Posterior vena cava (tissue), 2 donors: ENCODE measurements at places on chromosomes 4 and X. TPM values are rescaled to one million over a fixed set of nuclear protein-coding genes. Genes with fewer than 3 reads are reported as not detected.

DNA sequence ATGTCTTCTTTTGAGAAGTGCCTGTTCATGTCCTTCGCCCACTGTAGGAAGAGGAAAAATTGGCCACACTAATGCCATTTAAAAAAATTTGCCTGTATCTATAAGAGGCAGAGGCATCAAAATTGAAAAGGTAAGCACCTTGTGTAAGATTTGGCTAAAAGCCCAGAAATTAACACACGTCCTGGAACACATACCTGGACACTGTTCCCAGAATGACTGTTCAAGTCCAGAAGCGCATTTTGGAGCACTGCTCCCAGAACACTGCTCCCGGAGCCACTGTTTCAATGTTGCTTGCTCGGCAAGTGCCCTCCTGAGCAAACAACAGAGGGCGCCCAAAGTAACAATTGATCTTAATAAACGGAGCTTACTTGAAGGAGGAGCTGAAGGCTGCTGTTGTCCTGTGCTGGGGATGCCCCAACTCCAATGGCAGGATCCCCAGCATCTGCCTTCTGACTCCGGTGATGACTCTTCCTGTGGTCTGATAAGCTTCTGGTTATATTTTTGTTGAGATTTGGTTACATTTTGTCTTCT, 1958.6 kb downstream of the C4orf33 start:
- DNase-seq, result no peak

The FATE1 gene
- total RNA-seq, result not detected

DNA sequence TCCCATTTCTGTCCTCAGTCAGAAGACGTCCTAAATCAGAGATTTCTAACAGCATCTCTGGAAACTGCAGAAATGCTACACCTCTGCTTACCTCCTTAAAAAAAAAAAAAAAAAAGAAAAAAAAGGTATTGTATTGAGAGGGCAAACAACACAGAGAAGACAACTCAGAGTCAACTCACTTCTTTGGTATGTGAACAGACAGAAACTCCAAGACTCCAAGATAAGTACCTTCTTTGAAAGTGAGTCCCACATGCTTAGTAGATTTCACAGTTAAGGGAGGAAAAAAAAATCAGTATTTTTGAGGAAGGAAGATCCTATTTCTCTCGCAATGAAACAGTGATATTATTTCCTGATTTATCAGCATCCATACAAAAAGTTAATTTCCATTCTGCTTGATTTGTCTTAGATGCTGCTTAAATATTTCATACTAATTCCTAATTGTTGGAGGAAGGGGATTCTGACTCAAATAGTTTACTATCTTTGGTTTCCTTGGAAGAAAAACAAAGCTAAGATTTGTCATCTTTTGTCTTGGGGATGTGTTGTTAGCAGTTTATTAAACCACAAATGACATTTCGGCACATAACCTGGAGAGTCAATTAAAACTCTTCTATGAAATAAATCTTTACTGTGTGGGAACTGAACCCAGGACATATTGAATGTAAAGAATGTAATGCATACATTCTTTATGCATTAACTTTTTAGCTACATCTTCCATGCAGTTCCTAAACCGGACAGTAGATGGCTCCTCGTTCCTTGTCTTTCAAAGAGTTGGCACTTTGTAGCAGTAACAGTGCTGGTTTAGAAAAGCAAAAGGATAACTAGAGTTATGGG, 4.7 kb downstream of the RASGEF1B start:
- DNase-seq, result no peak

DNA sequence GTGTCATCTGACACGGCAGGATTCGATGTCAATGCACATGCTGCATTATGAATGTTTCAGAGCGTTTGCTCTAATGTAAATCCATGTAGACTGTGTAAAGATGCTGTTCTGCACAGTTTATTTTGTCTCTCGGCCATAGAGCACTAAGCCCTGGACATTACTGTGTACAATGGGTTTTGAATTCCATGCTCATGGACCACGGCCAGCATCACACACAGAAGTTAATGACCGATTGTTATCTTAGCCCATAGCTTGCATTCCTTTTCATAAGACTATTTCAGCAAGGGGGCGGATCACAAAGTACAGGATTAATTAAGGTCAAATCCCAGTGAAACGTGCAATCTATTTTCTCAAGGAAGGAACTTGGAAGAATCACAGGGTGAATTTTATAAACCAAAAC, 286.1 kb upstream of the TENM3 start:
- DNase-seq, result no peak

The GC gene
- total RNA-seq, result 0.56 TPM
